ENCODE measurements at places on chromosomes 2 and 18.
A peak's percentile ranks its signal among the peaks of the same experiment; 100 is the strongest.

GRCh38 chr18:78090584-78090983 is 840.9 kb downstream of the GALR1 start:
- no peak for DNase-seq

- no peak for DNase-seq
These were observed 111.3 kb downstream of the TSN start for GRCh38 chr2:121866789-121867188.

DNA sequence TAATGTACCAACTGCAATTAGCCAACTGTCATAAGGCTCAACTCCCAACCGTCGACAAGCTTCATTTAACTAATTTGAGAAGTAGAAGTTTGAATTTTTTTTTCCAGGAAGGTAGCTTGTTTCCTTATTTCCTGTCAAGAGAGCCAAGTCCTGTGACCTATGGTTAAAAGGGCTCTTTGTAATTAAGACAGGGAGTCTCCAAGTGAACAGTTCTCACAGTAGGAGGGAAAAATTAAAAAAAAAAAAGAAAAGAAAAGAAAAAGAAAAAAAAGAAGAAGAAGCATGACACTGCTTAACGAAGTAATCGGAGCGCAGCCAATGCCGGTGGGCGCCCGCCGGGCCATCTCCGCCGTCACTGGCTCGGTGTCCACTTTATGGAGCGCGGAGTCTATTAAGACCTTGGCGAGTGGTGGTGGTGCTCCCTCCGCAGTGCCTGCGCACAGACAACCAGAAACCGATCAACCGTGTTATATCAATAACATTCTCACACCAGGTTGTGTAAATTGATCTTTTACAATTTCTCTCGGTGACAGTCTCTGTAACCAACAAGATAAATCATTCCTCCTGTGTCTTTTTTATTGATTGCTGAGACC is 197.2 kb upstream of the POU3F3 start:
- DNase-seq: no peak

DNA sequence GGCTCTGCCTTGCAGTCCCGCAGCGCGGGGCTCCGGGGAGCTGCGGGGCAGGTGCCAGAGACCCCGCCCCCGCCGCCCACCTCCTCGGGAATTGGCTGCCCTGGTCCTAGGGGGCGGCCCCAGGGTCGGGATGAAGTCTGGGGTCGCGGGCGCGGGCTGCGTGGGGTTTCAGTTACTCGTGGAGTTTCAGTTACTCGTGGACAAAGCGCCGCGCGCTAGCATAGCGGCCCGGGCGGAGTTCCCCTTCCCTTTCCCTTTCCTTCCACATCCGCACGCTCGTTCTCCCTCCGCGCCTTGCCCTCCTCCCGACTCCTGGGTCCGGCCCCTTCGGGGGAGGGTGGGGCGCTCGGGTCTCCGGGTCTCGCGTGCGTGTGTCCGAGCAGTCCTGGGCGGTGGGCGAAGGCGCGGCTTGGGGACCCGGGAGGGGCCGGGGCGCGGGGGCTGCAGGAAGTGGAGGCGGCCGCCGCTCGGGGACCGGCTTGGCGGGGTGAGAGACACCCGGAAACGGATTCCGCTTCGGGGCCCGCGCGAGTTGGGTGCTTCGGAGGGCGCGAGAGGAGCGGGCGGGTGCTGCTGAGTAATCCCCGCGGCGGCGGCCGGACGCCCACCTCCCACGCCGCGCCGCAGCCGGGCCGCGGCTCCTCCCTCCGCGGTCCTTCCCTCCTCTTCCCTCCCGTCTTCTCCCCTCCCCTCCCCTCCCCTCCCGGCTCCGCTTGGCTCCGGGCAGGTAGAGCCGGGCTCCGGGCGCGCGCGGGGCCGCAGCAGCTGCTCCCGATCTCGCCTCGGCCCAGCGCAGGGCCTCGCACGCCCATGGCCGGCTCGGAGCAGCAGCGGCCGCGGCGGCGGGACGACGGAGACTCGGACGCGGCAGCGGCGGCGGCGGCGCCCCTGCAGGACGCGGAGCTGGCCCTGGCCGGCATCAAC is at the start of gene TTC39C:
TSS of gene TTC39C (plus strand) at position 693 of the 924 bp plus-strand sequence. CDS start at position 811, 118 bp downstream.
- peak; percentile 52 for DNase-seq

GRCh38 chr2:88626171-88627054 is 851 bp downstream of the EIF2AK3 start:
- peak; percentile 8 for DNase-seq

- DNase-seq: no peak
These were observed 8.7 kb downstream of the RPRD1A start for GRCh38 chr18:36058674-36059073.

GRCh38 chr2:46877619-46878113 is 37.9 kb downstream of the MCFD2 start:
- DNase-seq: no peak

GRCh38 chr2:12931186-12931844 is 214.6 kb downstream of the TRIB2 start:
- DNase-seq: no peak

GRCh38 chr2:224751996-224752698 is 36.0 kb upstream of the CCDC195 start:
- DNase-seq: no peak

DNA sequence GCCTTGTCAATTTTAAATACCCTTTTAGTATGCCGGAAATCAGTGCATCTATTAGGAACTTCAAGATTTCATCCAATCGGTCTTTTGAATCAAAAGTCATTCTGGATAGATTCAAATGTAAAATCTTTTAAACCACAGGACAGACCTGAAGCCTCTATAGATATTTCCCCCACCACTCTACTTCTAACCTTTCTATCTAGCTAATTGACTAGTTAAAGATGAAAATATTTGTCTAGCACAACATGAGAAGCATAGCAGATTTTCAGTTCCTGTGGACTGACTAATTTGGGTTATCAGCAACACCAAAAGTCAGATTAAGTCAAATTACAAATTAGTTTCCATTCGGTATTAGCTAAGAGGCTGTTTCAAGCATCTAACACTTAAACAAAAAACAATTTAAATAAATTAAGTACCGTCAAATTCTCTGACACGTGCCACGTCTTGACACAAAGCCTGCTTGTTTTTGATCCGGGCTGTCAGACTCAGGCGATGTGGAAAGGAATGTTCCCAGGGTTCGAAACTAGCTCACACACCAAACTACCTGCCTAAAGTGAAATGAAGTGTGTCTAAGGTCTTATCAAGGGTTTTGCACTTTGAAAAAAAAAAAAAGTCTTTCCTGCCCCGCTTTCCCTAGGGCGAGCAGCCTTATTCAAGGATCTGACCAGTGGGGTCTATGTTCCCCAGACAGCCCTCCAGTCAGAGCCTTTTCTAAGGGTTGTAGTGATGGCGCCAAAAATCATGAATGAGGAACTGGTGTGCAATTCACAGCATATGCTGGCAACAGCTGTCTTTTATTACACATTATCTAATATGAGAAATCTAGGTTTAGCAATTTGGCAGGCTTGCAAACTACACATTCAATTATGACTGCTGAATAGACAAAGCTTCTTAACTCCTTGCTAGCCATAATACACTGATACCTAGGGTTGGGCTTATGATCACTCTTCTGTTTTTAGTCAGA is 4.7 kb downstream of the CYTIP start:
- no peak for DNase-seq

DNA sequence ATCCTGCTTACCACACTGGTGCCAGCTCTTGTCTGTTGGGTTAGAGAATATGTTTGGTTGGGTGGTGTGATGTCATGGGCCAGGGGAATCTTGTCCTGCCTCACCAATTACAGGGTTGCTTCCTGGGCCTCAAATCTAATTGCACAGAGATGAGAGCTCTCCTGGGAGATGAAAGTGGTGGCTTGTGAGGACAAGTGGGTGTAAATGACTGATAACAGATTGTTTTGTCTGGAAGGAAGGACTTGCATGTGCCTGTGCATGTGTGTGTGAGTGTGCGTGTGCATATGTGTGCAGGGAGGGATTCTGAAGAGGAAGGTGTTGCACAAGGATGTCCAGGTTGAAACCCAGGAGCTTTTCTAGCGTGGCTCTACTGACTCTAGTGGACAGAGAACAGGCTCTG is 271.9 kb downstream of the LOXHD1 start:
- no peak for DNase-seq

Data from stimulated activated CD4-positive, alpha-beta T cell treated with anti-CD3 and anti-CD28 coated beads, Interleukin-1b, Interleukin-23, amount 100 ng/mL, for 1 hour (primary cell).